ENCODE measurements at places on chromosomes 4 and X. TPM values are rescaled to one million over a fixed set of nuclear protein-coding genes. Genes with fewer than 3 reads are reported as not detected.

Gene G3BP2
- total RNA-seq, result 65.4 TPM

Gene CXCL10
- not detected for total RNA-seq

Gene ADH6
- total RNA-seq, result not detected

Gene SASH3
- total RNA-seq, result 2.1 TPM

Gene GUCY1B1
- 11.3 TPM for total RNA-seq

Gene TSPAN5
- 1.8 TPM for total RNA-seq

Gene DAPP1
- total RNA-seq, result not detected

Gene SLC2A9
- total RNA-seq, result 5.8 TPM

Gene RHOH
- total RNA-seq, result 1.2 TPM

Gene PCDH10
- 0.94 TPM for total RNA-seq

DNA sequence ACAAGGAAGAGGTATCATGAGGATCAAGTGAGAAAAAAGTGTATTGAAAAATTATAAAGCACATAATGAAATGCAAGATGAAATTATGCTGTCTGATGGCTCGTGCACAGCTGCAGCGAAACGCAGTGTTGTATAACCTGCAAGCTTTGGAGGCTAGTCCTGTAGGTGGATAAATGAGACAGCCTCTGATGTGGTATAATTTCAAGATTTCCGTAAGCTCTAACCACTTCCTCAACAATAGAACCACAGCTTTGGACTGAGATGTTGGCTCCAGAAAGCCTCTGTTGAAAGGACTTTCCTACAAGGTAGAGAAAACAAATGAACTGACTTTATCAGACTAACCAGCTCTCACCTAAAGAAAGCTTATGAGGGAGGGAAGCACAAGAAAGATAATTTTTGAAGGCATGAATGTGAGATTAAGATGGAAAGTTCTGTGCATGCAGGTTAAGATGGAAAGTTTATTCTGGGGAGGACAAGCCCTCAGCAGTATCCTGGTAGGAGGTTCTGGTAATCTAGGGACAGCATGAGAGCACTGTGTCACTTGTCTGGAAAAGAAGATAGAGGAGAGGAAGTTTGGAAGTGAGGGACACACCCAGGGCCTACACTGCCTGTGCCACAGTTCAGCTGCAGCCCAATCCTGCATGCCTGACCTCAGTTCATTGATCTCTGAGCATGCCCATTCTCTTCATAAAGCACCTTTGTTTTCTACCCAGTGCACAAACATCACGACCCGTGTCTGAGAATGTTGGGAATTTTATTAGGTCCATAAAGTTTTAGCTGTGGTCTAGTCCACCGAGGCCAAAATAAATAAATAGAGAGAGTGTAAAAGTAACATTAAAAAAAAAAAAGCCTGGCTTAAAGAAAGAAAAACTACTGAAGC is 161.5 kb upstream of the SFRP2 start:
- no peak overlapping the region for H3K4me3 ChIP-seq
- H3K4me1 ChIP-seq, result no peaks in the 10 kb centered on the region
- no peak overlapping the region for H3K27ac ChIP-seq
- no peaks in the 10 kb centered on the region for H3K36me3 ChIP-seq
- no peaks in the 10 kb centered on the region for H3K27me3 ChIP-seq
- DNase-seq, result no peak

DNA sequence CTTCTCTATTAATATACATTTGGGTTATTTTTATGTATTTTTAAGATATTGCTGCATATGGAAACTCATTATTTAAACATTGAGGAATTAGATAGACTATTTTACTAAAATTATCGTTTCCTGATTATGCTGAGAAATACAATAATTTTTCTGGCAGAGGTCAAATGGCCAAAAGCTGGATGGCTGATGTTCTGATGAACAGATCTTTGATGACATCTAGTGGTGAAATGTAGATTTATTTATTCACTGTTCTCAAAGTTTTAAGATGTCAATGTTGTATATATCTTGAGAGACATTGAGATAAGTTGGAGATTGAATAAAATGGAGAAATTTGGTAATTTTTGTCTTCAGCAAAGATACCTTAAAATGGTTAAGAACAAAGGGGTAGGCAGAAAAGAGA is 96.2 kb downstream of the UGT8 start:
- H3K36me3 ChIP-seq, result no peaks in the 10 kb centered on the region
- no peak overlapping the region for H3K4me3 ChIP-seq
- H3K27ac ChIP-seq, result no peak overlapping the region
- DNase-seq, result no peak

- no peaks in the 10 kb centered on the region for H3K27me3 ChIP-seq
- H3K4me1 ChIP-seq, result no peaks in the 10 kb centered on the region
- peak; percentile 60 for DNase-seq
- H3K36me3 ChIP-seq, result no peaks in the 10 kb centered on the region
- no peak overlapping the region for H3K4me3 ChIP-seq
- H3K27ac ChIP-seq, result no peak overlapping the region
These were observed 12.4 kb upstream of the NFXL1 start for GRCh38 chr4:47926667-47927258.

GRCh38 chrX:13605611-13606010 is 36.2 kb downstream of the EGFL6 start:
- H3K4me1 ChIP-seq, result no peaks in the 10 kb centered on the region
- H3K27ac ChIP-seq, result no peak overlapping the region
- no peak for DNase-seq
- H3K27me3 ChIP-seq, result no peaks in the 10 kb centered on the region
- no peaks in the 10 kb centered on the region for H3K36me3 ChIP-seq

GRCh38 chr4:168817370-168817769 is 192.7 kb downstream of the CBR4 start:
- no peaks in the 10 kb centered on the region for H3K27me3 ChIP-seq
- no peaks in the 10 kb centered on the region for H3K36me3 ChIP-seq
- no peak for DNase-seq
- H3K4me3 ChIP-seq, result peak overlapping the region; percentile 22

DNA sequence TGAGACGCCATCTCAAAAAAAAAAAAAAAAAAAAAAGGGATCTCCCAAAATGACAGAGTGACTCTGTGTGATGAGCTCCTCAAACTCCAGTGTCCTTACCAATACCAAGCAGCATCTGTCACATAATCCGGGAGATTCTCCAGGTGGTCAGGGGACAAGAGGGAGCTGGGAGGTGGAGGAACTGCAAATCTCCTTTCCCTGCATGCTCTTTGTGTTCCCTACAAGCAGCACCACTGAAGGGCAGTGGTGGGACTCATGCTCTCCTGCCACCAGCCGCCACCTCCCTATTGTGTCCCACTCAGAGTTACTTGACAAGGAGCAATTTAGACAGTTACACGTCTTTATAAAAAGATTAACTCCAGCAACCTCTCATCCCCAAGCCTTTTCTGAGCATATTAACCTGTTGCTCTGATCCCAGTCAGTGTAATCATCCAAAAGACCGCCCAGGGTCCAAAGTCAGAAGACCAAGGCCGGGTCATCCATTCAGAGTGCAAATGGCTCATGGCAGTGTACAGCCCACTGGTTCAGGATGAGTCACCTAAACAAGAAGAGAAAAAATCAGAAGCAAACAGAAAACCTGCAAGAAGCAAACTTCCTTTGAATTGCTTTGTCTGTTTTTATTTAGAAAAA is 23.6 kb downstream of the MGST2 start:
- no peaks in the 10 kb centered on the region for H3K36me3 ChIP-seq
- H3K27me3 ChIP-seq, result no peaks in the 10 kb centered on the region
- no peak overlapping the region for H3K4me3 ChIP-seq
- no peak overlapping the region for H3K27ac ChIP-seq

- no peak overlapping the region for H3K27ac ChIP-seq
- no peaks in the 10 kb centered on the region for H3K4me1 ChIP-seq
- H3K27me3 ChIP-seq, result no peaks in the 10 kb centered on the region
- no peak overlapping the region for H3K4me3 ChIP-seq
- no peaks in the 10 kb centered on the region for H3K36me3 ChIP-seq
These were observed 87.0 kb downstream of the COL25A1 start for GRCh38 chr4:109215506-109215905.

GRCh38 chrX:20789103-20789502 is 522.4 kb upstream of the RPS6KA3 start:
- H3K27me3 ChIP-seq, result no peaks in the 10 kb centered on the region
- H3K36me3 ChIP-seq, result no peaks in the 10 kb centered on the region
- H3K27ac ChIP-seq, result no peak overlapping the region
- no peaks in the 10 kb centered on the region for H3K4me1 ChIP-seq
- DNase-seq, result no peak

DNA sequence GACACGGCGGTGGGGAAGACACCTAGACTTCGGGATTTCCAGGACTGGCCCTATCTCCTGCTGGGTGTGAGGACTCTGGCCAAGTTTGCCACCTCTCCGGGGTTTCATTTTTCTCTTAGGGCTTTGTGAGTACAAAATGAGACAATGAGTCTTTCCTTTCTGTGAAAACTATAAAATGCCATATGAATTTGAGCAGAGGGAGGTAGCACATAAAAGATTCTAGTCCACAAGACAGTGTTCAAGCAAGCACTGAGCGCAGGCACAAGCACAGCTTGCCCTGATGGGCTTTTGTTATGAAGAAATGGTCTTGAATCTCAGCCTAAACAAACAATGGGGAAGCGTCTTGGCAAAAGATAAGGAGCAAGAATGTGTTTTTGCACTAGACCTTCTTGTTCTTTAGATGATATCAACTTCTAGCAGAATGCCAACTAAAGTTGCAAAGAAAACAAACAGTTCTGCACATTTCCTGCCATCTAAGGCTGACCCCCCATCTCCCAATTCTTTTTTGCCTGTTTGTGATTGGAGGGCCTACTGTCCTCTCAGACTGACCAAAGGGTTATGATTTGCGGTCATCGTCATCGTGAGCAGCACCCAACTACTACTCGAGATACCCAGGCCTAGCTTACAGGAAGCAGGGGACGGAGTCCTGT is 73.0 kb upstream of the ZNF518B start:
- DNase-seq, result no peak
- H3K4me3 ChIP-seq, result no peak overlapping the region
- H3K4me1 ChIP-seq, result no peaks in the 10 kb centered on the region

- no peaks in the 10 kb centered on the region for H3K27me3 ChIP-seq
- no peak overlapping the region for H3K27ac ChIP-seq
These were observed 210.2 kb upstream of the NPY2R start for GRCh38 chr4:154998284-154998683.

DNA sequence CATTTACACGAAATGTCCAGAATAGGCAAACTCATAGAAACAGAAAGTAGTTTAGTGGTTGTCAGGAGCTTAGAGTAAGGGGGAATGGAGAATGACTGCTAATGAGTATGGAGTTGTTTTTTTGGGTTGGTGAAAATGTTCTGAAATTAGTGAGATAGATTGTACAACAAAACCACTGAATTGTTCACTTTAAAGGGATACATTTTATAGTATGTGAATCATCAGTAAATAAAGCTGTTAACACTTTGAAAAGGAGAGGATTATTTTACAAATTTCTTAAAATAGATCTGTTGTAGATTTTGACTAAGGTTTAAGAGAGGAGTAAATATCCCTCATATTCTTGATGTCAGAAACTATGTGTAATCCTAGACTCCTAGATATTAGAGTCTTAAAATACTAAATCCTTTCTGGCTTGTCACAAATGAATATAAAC is 82.7 kb downstream of the RAPGEF2 start:
- H3K4me1 ChIP-seq, result no peaks in the 10 kb centered on the region
- H3K27ac ChIP-seq, result no peak overlapping the region
- H3K4me3 ChIP-seq, result no peak overlapping the region
- no peaks in the 10 kb centered on the region for H3K36me3 ChIP-seq

- no peaks in the 10 kb centered on the region for H3K36me3 ChIP-seq
- H3K27me3 ChIP-seq, result no peaks in the 10 kb centered on the region
- no peaks in the 10 kb centered on the region for H3K4me1 ChIP-seq
These were observed 8.0 kb downstream of the TBC1D9 start for GRCh38 chr4:140748171-140748570.

DNA sequence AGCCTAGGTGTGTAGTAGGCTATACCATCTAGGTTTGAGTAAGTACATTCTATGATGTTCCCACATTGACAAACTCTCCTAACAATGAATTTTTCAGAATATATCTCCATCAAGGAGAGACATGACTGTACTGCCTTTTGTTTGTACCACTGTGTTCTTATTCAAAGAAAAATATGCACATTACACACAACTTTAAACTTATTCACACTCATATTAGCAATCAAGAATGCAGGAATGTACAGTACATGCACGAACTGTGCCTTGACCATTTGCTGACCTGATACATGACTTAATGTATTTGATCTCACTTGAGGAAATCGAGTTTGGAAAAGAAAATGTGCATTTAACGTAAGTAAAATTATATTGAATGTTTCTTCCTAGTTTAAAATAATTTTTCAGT is 525.1 kb upstream of the AGA start:
- no peaks in the 10 kb centered on the region for H3K27me3 ChIP-seq
- no peaks in the 10 kb centered on the region for H3K4me1 ChIP-seq
- H3K27ac ChIP-seq, result no peak overlapping the region
- DNase-seq, result no peak
- no peaks in the 10 kb centered on the region for H3K36me3 ChIP-seq
- no peak overlapping the region for H3K4me3 ChIP-seq

DNA sequence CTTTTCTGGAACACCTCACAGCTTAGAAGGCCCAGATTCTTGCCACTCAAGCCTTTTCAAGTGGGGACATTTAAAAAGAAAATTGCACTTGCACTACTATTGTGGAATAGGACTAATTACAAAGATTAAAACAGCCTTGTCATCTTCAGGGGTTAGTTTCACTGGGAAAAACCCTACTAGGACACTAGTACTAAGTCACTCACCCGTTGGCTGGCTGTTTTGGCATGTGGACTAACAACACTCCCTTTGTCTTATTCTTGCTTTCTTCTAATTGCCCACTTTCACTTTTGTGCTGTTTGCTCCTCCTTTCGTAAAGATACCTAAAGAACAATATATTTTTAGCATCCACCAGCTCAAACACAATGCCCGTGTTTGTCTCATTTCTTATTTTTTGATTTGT is 200.9 kb upstream of the MID1 start:
- no peaks in the 10 kb centered on the region for H3K36me3 ChIP-seq
- no peaks in the 10 kb centered on the region for H3K27me3 ChIP-seq
- H3K4me1 ChIP-seq, result no peaks in the 10 kb centered on the region
- H3K4me3 ChIP-seq, result no peak overlapping the region
- no peak for DNase-seq

- no peak for DNase-seq
- no peak overlapping the region for H3K27ac ChIP-seq
- no peaks in the 10 kb centered on the region for H3K27me3 ChIP-seq
- H3K4me3 ChIP-seq, result no peak overlapping the region
- H3K4me1 ChIP-seq, result no peaks in the 10 kb centered on the region
These were observed 2363.1 kb downstream of the ARAP2 start for GRCh38 chr4:33881176-33881575.

GRCh38 chr4:122041312-122041711 is 89.5 kb upstream of the TRPC3 start:
- no peak overlapping the region for H3K4me3 ChIP-seq
- DNase-seq, result no peak
- no peak overlapping the region for H3K27ac ChIP-seq
- H3K27me3 ChIP-seq, result no peaks in the 10 kb centered on the region

DNA sequence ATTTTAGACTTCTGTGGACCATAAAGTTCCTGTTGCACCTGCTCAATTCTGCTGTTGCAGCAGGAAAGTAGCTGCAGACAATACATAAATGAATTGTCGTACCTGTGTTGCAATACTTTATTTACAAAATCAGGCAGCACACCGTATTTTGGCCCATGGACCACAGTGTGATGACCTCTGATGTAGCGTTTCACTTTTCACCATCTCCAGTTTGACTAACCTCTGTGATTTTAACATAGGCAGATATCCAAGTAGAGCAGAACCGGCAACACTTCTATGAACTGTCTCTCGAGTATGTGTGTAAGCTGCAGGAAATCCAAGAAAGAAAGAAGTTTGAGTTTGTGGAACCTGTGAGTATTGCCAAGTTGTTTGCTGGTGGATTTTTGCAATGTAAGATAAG is 132.7 kb downstream of the ARHGAP10 start:
- H3K4me1 ChIP-seq, result peaks cover 24% of the 10 kb centered on the region
- DNase-seq, result no peak
- H3K27ac ChIP-seq, result no peak overlapping the region
- H3K36me3 ChIP-seq, result peaks cover 16% of the 10 kb centered on the region
- no peak overlapping the region for H3K4me3 ChIP-seq

Measured in right atrium auricular region (tissue), 2 donors.